ENCODE measurements at places on chromosomes 6 and 20.

DNA sequence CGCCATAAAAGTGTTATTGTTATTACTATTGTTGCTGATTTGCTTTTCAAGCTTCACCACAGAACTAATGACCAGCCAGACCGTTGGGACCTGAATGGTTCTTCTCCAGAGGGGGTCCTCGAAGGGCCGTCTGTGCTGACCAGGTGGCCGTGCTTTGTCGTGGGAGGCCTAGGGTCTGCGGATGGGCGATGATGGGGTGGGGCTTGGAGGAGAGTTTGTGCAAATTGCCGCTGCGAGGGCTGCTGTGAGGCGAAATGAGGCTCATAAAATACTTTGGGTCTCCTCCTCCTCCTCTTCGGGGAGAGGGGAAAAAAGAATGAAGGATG lies 6.0 kb upstream of the ZBTB22 start:
- no peak for DNase-seq

DNA sequence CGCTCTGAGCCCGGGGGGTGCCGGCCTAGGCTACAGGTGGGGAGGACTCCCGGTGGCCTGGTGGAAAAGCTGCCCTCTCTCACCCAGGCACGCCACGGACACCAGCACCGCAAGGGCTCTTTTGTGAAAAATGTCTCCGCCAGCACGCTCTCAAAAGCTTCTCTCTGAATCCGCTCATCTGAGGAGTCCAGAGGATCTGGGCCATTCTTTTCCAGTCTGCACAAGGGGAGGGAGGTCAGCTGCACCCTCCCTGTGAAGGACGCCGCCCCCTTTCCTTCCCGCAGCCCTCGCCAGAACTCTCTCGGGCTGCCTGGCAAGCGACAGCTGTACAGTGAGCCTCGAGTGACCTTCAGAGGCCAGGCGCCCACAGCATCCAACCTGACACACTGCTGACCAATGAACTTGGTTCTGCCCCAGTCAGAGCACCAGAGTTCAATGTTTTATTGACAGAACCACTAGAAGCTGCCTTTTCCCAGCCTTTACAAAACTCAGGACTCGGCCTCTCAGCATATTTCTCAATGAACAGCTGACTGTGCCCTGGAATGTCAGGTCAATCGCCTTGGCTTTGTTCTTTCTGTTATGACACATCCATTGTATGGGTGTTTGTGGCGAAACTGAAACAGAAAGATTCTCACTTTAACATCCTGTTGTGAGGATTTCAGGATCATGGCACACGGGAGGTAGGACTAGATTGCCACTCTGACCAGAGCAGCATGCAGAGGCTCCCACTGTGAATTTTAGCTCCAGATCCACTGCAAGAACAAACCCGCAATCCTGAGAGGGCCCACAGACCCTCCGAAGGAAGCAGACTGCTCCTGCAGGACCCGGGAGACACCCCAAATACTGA lies 26.7 kb downstream of the SERPINB9 start:
- no peak for DNase-seq

DNA sequence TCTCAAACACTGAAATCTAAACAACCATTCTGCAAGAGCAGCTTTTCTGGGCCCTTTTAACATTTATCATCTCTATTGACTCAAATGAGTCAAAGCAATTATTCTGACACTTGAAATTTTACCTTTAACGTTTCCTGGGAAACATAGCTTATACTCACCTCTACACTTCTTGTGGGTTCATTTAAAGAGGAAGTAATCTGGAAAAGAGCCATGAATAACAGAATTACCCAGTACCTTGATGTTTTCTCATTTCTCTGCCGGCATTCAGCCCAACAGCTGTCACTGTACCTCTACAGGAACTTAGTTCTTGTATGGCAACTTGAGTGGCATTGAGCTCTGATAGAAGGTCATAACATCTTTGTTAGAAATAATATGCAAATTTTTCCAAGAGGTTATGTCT lies 272.2 kb downstream of the KCNQ5 start:
- DNase-seq, result no peak

- DNase-seq, result no peak
These were observed 140.3 kb downstream of the TBX18 start for GRCh38 chr6:84623956-84624680.

GRCh38 chr6:155121699-155122098 lies 126.6 kb downstream of the TIAM2 start:
- DNase-seq, result no peak

DNA sequence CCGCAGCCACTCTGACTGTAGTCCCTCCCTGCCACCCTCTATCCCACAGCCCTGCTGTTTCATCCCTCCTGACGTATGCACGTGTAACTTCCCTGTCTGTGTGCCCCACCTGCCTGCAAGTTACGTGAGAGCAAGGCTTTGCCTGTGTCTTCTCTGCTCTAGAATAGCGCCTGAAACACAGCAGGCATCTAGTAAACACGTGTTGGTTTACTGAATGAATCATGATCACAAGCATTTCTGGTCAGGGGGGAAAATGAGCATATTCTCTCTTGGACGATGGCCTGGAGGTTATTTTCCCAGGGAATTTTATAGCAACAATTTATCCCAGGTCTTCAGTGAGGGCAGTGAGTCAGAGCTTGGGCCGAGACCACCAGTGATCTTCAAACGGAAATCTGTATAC lies 38.3 kb downstream of the PSMG4 start:
- DNase-seq, result no peak

GRCh38 chr6:87908978-87909811 lies 138.4 kb upstream of the SPACA1 start:
- no peak for DNase-seq

DNA sequence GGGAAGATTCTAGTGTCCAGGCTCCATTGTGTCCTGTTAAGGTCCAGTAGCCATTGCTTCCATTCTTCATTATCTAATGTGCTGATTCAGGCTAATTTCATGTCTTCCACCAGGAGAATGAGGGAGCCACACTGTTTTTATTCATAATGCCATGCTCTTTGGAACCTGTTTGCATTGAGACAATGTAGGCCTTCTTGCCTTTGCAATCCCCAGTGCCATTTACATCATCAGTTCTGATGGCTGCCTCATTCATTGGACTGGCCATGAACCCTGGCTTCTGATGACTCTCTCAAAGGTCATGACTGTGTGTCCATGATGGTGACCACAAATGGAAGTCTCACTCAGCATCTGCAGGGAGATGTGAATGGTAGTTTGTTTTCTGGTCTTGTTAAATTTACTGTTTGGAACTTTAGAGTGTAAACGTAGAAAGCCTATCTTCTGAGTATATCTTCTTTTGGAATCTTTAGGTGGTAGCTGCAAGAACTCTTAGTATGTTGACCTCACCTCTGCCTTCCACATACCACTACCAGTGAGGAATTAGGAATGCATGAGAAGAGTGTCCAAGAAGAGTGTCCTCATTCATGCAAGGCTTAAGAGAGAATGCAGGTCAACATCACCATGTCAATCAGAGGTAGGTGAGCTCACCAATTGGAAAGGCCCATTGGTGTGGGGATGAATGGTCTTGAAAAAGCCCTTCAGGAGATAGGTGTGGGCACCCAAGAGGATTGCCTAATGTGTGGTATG lies 42.9 kb upstream of the ZFP64 start:
- DNase-seq, result no peak

DNA sequence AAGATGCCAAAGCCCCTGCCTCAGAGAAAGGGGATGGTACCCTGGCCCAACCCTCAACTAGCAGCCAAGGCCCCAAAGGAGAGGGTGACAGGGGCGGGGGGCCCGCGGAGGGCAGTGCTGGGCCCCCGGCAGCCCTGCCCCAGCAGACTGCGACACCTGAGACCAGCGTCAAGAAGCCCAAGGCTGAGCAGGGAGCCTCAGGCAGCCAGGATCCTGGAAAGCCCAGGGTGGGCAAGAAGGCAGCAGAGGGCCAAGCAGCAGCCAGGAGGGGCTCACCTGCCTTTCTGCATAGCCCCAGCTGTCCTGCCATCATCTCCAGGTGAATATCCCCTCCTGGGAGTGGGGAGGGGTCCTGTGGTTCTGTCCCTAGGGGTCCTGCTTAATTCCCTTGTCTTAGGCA lies 1.1 kb downstream of the MYLK2 start:
- no peak for DNase-seq

DNA sequence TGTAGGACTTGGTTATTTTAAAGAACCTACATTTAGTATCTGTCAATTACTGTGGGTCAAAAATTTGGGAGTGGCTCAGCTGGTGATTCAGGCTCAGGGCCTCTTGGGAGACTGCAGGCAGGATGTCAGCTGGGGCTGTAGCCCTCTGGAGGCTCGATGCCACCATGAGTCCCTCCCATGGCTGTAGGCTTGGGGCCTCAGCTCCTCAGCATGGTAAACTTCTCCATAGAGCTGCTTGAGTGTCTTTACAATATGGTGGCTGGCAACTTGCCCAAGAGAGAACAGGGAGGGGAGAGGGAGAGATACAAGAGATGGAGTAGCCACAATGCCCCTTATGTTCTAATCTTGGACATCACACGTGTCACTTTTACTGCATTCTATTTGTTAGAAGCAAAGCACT lies 470.4 kb downstream of the CDH26 start:
- no peak for DNase-seq

DNA sequence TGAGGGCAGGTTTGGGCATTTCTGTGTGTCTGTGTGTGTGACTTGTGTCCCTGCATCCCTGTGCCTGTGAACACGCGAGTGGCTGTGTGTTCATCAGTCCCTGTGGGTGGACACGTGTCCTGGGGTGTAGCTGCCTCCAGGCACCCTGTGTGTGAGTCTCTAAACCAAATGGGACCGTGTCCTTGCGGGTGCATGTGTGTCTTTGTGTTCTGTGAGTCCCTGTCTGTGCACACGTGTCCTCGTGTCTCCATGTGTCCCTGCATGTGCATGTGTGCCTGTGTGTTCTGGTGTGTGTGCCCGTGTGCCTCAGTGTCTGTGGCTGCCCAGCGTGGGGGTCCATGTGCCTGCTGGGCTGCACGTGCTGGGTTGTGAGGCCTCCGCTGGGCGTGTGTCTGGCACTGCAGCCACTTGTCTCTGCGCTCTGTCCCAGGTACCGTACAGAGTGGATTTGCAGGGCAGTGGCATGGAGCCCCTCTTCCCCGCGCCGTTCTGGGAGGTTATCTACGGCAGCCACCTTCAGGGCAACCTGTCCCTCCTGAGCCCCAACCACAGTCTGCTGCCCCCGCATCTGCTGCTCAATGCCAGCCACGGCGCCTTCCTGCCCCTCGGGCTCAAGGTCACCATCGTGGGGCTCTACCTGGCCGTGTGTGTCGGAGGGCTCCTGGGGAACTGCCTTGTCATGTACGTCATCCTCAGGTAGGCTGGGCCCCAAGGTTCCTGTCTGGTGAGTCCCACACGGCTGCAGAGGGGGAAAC lies 8.2 kb upstream of the LKAAEAR1 start:
- DNase-seq, result no peak

Data from GDM1 (cell line).